Ureter (tissue), 1 donor: ENCODE measurements at places on chromosomes 12 and 14. TPM values are rescaled to one million over a fixed set of nuclear protein-coding genes. Genes with fewer than 3 reads are reported as not detected.

Gene ANO4
- total RNA-seq, result 4.1 TPM

GRCh38 chr12:9331218-9331626, 123.0 kb upstream of the PZP start:
- DNase-seq, result peak; percentile 75

- no peak for DNase-seq
Observed at GRCh38 chr12:115794659-115795081, 482.8 kb downstream of the MED13L start.

DNA sequence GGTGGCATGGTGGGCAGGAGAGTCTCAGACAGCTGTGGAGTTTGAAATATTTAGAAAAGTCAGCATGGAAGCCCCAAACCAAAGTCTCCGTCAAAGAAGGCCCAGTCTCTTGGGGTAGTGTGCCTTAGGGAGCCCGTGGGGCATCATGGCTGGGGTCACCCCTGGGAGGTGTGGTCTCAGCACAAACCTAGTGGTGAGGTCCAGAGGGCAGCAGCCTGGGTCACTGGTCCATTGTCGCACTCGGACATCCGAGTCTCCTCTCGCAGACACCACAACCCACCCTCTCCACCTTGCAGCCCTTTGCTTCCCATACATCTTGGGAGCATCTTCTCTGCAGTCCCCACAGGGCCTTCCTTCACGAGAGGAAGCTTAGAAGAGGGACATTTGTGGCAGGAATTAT, 588.0 kb upstream of the TMEM132C start:
- no peak for DNase-seq

Gene TMEM117
- 16.7 TPM for total RNA-seq

- DNase-seq, result no peak
Observed at GRCh38 chr12:32049956-32050355, 56.7 kb upstream of the BICD1 start.

Gene GLIPR1L1
- not detected for total RNA-seq

DNA sequence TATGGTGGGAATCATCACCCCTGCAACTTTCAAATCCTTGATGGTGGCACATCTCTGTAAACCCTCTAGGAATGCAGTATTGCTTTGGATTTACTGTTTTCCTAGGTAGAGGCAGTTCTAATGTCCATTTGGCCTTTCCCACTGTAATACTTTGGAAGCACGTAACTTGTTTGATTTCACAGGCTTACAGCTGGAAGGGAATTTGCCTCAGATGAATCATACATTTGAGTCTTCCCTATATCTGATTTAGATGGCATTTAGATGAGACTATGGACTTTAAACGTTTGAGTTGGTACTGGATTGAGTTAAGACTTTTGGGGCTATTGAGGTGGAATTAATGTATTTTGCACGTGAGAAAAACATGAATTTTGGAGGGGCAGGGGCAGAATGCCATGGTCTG, 35.9 kb downstream of the DAAM1 start:
- DNase-seq, result no peak

Gene POMT2
- 37.6 TPM for total RNA-seq

Gene COQ6
- total RNA-seq, result 31.4 TPM

- no peak for DNase-seq
Observed at GRCh38 chr14:59398841-59399240, 66.3 kb downstream of the GPR135 start.

Gene YLPM1
- total RNA-seq, result 110 TPM

GRCh38 chr12:60100160-60100559, 504.3 kb downstream of the SLC16A7 start:
- no peak for DNase-seq

Gene NKX2-8
- total RNA-seq, result not detected

Gene IL26
- not detected for total RNA-seq

Gene ARF3
- total RNA-seq, result 164 TPM

DNA sequence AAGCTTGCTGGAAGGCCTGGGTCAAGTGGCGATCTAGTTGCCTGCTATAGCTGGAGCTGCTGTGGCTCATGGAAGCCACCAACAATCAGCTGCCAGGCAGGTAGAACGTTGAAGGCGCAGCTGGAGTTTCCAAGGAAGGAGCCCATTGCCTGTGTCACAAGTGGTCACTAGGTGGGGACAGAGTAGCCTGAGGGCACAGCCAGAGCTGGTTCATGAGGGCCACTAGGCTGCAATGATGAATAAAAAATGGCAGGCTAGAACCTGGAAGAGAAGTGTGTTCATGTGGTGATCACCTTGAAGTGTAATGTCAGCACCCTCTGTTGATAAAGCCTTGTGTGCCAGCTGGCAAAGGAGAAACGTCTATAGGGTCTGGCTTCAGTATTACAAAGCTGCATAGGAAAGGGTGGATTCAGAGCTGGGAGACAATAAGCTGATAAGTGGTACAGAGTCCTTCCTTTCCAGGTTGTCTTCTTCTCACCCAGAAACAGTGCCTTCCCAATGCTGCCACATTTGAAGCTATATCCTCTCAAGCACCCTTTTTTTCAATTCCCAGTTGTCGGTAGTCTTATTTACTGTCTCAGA, 165.8 kb downstream of the EMP1 start:
- DNase-seq, result peak; percentile 59

Gene C12orf42
- total RNA-seq, result not detected

- no peak for DNase-seq
Observed at GRCh38 chr12:20245491-20245890, 122.8 kb upstream of the PDE3A start.

GRCh38 chr14:103301512-103302354, 32.3 kb upstream of the EIF5 start:
- DNase-seq, result no peak

DNA sequence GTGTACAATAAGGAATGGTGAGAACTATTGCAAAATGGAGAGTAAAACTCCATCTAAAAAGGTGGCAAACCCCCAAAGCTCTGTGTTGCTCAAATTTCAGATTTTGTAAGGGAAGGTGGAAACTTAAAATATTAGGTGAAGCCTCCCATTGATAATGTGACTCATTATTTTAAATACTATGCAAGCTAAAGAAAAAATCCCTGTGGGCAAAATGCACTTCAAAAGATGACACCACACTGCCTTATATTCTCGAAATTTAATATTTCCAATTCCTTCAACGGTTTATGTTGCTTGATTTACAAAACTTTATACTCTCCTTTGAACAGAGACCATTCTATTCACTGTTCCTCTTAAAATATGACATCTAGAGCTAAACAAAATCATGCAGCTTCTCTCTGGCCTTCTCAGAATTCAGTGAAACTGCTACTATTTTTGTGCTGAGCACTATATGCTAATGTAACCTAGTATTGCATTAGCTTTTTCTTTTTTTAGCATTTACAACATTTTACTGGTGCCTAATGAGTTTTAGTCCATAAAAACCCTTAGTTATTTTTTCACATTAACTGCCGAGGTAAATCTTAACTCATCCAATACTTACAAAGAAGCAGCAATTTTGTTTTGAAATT, 297.7 kb downstream of the SYT1 start:
- no peak for DNase-seq
